ENCODE measurements at places on chromosomes 2 and 18. TPM values are rescaled to one million over a fixed set of nuclear protein-coding genes. Genes with fewer than 3 reads are reported as not detected.
A peak's percentile ranks its signal among the peaks of the same experiment; 100 is the strongest.

Gene HNMT
- 74.1 TPM for polyA plus RNA-seq

Gene PROC
- polyA plus RNA-seq: 2.7 TPM

Gene SCG2
- polyA plus RNA-seq: 1.7 TPM

Gene CYP27C1
- 12.4 TPM for polyA plus RNA-seq

Gene CCDC68
- 144 TPM for polyA plus RNA-seq

Gene PLCD4
- 13.5 TPM for polyA plus RNA-seq

Gene SCYGR1
- not detected for polyA plus RNA-seq

Gene LINC00305
- not detected for polyA plus RNA-seq

Gene C18orf32
- polyA plus RNA-seq: 26.7 TPM

- DNase-seq: no peak
These were observed 207.1 kb upstream of the SLC8A1 start for GRCh38 chr2:40658941-40659340.

DNA sequence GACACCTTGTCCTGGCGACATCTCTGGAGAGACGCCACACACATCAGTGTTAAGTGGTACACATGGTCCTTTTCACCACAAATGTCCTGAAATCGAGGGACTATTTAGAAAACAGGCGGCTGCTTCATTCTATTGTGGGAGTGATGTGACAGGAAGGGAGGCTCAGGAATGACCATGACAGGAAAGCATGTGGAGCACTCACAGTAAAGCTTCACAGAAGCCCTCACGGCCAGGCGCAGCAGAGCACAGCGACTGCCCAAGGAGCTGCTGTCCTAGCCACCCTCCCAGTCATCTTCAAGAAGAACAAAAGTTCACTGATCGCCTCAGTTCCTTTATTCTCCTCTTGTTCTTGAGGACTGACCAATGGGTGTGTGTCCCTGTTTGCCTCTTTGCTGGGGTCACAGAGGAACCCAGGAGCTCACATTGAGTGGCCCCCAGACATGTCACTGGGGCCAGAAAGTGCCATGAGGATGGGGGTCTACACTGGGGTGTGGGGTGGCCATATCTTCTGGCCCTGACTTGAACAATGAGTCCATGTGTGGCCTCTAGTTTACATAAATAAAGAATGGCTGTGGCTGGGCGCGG, 84.6 kb upstream of the RANBP2 start:
- no peak for DNase-seq

- no peak for DNase-seq
These were observed 464.2 kb upstream of the NRP2 start for GRCh38 chr2:205218056-205218455.

DNA sequence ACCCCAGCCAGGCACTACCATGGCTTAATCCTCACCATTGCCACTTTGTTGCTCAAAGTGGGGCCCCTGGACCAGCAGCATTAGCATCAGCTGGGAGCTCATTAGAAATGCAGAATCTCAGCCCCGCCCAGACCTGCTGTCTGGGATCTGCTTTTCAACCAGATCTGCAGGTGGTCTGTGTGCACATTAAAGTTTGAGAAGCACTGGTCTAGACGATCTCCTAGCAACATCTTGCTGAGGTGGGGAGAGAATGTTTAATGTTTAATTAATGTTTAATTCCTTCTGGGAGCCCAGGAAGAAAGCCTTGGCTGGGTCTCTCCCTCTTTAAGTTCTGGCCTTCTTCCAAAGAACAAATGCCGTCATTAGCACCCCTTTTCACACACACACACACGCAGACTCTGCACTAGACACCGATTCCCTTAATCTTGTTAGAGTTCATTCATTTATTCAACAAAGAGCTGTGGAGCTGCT, 53.7 kb downstream of the EDAR start:
- no peak for DNase-seq

- no peak for DNase-seq
These were observed 51.9 kb downstream of the ESCO1 start for GRCh38 chr18:21548647-21549046.

- DNase-seq: no peak
These were observed 3.1 kb downstream of the ANXA4 start for GRCh38 chr2:69745035-69745434.

DNA sequence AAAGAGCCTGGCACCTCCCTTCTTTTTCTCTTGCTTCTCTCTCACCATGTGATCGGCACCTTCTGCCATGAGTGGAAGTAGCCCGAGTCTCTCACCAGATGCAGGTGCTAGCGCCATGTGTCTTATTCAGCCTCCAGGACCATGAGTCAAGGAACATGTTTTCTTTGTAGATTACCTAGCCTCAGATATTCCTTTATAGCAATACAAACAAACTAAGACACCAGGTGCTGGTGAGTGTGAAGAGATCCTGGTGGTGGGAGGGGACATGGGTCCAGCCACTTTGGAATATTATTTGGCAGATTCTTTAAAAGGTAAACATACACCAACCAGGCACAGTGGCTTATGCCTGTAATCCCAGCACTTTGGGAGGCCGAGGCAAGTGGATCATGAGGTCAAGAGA, 5.9 kb upstream of the USP40 start:
- DNase-seq: no peak

DNA sequence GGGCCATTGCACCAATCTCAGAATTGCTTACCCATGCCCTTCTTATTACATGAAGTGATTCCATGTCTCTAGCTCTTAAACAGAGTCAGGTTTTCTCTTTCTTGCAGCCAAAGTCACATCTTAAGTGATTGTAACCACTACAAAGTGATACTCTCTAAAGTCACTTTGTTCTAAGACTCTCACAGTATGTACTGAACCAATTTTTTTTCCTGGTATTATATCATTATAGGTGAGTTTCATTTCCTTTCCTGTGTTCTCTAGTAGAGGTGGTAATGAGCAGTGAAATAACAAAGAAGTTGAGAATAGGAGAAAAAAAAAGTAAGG, 66.3 kb upstream of the DARS1 start:
- no peak for DNase-seq

DNA sequence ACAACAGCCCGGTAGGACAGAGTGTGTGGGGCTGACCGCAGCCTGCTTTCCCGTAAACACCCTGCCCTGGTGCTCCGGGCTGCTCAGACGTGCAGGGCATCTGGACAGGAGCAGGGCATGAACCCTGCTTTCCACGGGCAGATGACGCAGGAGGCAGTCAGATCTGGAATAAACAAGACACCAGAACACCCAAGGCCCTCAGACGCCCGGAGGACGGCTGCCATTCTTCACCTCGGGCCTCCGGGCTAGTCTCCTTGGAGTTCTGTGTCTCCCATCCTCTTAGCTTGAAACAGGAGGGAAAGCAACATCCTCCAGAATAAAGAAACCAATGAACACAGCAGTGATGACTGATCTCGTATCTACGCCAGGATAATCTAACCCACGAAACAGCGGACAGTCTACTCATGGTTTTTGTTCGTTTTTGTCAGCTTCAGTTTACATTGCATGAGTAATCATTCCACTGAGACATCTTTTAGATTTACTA, 7.3 kb downstream of the PXDN start:
- no peak for DNase-seq

GRCh38 chr18:7177116-7177744, 53.7 kb upstream of the LRRC30 start:
- peak; percentile 41 for DNase-seq

GRCh38 chr2:26642429-26642828, 1.3 kb upstream of the CIB4 start:
- DNase-seq: no peak

- peak; percentile 60 for DNase-seq
These were observed 19.2 kb downstream of the NEURL3 start for GRCh38 chr2:96485751-96486651.

DNA sequence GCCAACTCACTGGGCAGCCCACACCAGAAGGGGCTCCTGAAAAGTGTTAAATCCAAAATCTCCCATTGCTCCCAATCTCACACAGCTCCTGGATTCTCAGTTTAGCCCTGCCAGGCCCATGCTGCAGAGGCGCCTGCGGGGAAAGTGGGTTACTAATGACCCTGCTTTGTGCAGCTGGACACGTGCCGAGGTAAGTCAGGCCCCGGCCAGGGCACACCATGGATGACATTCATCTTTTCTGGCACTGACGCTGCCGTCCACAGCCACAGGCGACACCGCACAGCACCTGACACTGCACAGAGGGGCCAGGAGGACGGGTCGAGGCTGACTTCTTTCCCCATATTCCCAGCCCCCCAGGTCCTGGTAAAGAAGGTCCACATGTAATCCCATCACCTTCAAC, 193.5 kb downstream of the EIPR1 start:
- no peak for DNase-seq

- no peak for DNase-seq
These were observed 28.2 kb downstream of the GEMIN6 start for GRCh38 chr2:38806015-38806732.

DNA sequence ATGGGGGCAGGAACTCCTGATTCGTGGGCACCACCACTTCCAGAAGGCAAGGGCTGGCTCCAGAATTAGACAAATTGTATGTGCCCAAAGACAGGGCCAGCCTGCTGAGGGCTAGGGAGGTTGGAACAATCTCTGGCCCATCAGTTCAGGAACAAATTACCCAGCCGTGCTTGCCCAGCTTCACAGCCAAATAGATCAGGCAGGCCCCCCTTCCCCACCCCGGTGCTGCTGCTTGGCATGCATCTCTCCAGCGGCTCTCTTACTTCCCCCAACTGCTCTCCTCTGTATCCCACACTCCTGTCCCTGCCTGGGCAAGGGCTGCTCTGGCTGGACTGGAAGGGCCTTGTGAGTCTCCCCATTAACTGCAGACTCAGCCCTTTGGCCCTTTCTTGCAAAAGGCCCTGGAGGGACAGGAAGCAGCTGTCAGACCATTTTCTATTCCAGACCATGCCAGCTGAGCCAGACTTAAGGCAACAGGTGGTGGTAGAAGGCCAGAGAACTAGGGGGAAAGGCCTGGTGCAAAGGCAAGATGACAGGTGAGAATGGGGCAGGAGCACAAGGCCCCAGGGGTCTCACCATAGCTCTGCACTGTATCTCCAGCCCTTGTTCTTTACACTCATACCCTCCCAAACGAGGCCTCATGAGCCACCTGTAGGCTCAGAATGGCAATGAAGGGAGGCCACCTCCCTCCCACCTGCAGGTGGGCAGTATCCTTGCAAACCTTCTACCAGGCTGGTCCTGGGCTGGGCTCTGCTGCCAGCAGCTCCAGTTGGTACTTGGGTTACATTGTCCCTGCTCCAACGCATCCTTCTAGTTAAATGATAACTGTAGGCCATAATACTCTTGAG, 30.7 kb upstream of the ACAA2 start:
- no peak for DNase-seq

DNA sequence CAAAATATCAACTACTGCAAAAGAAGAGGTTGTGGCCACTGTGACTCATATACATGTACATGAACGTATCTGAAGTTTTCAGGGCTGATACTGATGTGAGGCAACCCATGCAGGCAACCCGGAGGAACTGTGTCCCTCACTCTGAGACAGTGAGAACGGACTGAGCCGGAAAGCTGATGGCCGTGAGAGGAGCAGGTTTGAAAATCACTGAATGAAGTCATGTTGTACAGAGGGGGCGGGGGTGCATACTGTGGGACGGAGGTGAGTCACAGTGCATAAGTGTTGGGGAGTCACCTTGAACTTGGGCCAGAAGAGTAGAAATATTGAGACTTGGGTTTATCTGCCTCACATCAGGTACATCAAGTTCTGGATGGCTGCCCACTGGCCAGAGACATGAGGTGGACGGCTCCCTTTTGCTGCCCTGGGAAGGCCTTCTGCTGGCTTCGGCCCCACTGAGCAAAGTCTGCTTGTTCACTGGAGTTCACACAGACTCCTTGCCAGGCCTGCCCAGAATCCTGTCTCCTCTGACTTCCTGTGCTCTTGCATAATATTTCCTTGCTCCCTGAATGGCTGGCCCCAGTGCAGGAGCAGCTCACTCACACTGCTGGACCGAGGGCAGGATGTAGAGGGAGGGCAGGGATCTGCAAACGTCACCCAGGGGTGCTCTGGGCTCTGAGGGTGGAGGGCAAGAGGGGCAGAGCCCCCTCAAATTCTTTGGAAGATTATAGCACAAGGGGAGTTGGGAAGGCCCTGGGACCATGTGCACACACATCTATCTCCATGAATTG, 18.1 kb downstream of the EPAS1 start:
- no peak for DNase-seq
